NCI-H1105 treated with DMSO at 0.1 percent for 48 hours (cell line): ENCODE measurements at places on chromosomes 4 and X.

DNA sequence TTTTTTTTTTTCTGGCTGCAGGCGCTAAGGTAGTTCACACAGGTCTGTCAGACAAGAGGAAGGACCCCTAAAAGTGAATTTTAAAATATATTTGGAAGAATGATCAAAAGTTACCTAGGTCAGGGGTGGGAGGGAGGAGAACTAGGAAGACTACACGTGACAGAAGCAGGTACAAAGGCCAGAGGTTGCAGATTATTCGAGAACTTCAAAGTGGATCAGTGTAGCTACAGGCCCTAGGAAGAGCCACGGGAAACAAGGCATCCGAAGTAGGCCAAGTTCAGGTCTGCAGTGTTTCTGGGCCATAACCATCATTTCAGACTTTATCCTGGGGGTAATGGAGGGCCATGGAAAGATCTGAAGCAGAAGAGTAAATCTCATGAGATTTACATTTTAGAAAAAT, 16.5 kb downstream of the MAOB start:
- no peak for DNase-seq

GRCh38 chr4:134365852-134366251, 164.3 kb upstream of the PABPC4L start:
- no peak for DNase-seq

DNA sequence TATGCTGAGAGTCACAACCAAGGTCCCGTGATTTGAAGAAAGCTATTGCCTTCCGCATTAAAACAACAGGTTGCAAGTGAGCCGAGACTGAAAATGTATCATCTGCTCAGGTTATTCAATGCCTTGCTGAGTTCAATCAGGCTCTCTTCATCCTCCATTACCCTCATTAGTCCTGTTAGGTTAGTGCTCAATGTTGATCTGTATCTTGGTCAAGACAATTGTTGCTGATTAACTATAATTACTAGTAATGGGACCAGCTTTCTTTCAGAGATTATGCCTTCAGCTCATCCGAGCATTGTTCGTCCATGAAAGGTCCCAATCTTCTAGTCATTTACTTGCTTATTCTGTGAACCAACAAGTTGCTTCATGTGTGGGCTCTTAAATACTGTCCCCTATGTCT, 534.6 kb upstream of the FAM241A start:
- peak; percentile 47 for DNase-seq

DNA sequence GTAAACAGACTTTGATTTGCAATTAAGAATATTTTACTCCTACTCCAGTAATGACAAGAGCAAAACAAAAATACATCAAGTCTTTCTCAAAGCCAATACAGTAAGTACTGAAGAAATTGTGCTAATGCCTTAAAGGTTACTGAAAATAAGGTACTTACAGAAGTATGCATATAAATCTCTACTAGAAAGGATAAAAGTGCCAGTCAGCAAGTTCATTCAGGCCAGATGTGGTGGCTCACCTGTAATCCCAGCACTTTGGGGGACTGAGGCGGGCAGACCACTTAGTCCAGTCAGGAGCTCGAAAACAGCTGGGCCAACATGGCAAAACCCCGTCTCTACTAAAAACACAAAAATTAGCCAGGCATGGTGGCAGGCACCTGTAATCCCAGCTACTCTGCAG, 27.9 kb downstream of the LRBA start:
- DNase-seq = no peak

DNA sequence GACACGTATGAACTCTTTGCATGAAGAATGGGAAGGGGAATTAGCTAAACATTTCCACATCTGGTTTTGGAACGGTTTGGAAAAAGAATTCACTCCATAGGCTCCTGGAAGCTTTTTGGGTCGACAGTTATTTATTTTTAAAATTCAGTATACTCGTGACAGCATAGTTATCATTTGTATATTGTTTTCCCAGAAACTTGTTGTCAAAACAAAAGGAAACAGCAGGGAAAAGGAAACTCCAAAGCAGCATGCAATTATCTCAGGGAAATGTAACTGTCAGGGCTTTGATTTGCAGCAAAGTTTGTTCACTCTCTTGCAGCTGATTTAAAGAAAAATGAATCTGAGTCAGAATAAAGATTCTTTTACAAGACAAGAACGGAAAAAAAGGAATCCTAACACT, 86.5 kb downstream of the PLAC1 start:
- DNase-seq = no peak

GRCh38 chrX:32126997-32127396, 1055.2 kb upstream of the FTHL17 start:
- no peak for DNase-seq

DNA sequence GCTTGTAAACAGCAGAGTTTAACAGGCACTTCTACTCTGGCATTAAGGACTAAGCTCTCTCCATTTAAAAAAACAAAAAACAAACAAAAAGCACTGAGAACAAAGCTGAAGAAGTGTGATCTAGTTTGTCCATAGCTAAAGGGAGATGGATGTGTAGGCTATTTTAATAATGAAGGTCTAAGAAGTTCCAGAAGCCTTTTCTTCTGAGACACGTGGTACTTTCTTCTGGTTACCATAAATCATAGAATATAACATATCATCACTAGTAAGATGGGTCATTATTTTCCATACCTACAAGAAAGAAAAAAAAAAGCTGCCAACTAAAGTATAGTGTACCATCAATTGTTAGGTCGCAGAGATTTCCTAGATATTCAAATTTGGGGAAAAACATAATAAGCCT, 722 bp upstream of the NBDY start:
- DNase-seq = peak; percentile 29

GRCh38 chr4:56460085-56460484, 7.3 kb upstream of the SRP72 start:
- DNase-seq = no peak

DNA sequence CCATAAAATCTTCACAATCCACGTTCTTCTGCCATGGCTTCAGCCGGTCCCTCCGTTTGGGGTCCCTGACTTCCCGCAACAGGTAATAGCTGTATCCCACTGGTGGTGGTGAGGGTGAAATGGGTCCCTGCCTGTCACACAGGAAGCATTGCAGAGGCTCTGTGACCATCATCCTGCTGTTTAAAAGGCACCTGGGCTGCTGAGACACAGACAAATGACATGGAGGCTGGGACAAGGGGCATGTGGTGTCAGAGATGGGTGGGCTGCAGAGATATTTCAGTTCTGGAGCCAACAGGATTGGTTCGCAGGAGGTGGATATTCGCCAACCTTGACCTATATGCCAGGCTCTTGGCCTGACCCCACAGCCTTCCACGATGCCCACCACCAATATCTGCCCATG, 82.1 kb downstream of the JAKMIP1 start:
- no peak for DNase-seq

- no peak for DNase-seq
Observed at GRCh38 chr4:139557556-139558110, 1.6 kb upstream of the SETD7 start.
